ENCODE measurements at places on chromosomes 7 and 10.
A peak's percentile ranks its signal among the peaks of the same experiment; 100 is the strongest.

DNA sequence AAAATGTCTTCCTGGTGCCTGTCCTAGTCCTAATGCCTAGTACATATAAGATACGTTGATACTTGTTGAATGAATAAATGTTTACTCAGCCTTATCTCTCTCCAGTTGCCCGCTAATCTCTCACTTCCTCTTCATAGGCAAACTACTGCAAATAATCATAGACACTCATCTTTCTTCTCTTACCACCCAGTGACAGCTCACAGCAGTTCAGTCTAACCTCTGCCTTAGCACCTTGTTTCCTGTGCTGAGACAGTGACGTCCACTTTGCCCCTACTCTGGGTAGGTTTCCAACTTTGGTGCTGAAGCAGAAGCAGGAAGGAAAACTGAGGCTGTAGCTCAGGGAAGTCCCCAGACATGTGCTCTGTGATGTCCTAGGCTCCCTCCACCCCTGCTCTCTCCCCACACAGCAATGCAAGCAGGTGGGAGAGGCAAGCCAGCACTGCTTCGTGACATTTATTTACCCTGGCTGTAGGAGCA lies 45.5 kb upstream of the RHOBTB1 start:
- no peak for DNase-seq

GRCh38 chr10:52297747-52298146 lies 16.3 kb upstream of the DKK1 start:
- no peak for DNase-seq

DNA sequence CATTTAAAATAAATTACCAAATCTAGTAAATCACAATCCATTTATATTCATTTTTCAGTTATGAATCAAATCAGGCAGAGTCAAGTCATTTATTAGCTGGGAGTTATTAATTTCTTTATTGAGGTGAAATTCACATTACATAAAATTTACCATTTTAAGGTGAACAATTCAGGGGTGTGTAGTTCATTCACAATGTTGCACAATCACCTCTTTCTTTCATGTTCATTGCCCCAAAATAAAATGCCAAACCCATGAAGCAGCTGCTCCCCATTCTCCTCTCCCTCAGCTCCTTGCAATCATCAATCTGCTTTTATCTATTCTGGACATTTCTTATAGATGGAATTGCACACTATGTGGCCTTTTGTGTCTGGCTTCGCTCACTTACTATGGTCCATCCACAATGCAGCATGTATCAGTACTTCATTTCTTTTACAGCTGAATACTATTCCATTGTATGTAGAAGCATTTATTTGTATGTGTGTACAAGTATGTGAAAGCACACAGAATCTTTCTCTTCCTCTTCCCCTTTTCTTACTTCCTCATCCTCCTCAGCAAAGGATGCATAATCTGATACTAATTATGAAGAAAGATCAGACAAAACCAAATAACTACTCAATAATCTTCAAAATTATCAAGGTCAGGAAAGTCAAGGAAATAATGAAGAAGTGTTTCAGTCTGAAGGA lies 60.6 kb downstream of the LMBR1 start:
- DNase-seq: no peak

GRCh38 chr7:44978511-44979366 lies at the start of gene MYO1G:
MYO1G (minus strand) TSS chr7:44979015; CDS start chr7:44978961, 54 bp downstream.
- DNase-seq: peak; percentile 85

DNA sequence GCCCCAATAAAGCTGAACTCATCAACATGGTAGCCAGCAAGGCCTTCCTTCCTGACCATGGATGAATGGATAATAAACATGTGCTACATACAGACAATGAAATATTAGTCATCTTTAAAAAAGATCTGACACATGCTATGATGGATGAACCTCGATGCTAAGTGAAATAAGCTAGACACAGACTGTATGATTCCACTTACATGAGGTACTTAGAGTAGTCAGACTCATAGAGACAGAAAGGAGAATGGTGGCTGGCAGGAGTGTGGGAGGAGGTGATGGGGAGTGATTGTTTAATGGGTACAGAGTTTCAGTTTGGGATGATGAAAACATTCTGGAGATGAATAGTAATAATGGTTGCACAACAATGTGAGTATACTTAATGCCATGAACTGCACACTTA lies 114.1 kb upstream of the SORCS3 start:
- DNase-seq: no peak

GRCh38 chr7:1994931-1995330 lies 237.8 kb downstream of the MAD1L1 start:
- DNase-seq: no peak

DNA sequence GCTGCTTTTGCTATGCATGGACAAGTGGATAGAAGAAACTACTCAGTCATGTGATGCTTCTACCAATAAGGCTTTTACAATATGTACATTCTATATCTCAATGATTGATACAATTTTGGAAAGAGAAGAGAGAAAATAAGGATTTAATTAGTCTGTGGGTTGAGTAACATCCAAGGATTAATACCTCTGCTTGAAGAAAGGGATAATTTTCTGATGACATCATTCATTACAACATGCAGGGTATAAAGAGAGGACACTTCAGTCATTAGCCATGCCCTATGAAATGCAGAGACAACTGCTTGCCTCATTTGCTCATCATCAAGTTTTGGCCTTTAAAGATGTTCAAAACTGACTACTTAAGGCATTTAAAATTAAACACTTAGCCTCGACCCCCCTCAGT lies 237.3 kb downstream of the AHR start:
- DNase-seq: no peak

- DNase-seq: no peak
Measured at GRCh38 chr10:128907155-128907941, 559.7 kb upstream of the MGMT start.

DNA sequence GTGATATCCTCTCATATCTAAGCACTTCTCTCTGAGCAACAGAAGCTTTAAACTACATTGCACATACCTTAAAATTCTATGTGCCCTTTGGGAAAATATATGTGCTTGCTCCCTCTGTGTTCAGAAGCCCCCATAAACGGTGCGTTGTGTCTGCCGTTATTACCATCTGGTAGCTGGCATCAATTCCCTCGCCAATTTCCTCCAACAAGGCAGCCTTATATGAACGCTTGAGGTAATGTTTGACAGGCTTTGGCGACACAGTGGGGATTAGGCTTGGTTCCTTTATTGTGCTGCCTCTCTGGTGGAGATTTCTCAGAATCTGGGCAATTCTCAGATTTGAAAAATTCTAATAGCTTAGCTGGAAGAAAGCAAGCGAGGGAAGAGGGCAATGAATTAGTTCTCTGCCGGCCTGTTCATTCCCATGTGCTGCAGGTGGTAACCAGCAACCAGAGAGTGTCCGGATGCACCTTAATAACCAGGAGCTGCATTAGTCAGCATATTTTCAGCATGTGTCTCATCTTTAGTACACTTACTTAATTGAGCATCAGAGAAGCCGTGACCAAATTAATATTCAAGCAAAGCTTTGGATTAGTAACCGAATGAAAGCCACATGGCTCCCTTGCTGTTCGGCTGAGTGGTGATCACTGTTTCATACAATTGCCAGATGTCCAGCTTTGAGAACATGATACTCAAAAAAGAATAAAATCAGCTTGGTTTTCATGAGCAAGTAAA lies 7.3 kb upstream of the PPP1R17 start:
- no peak for DNase-seq
